ENCODE measurements at places on chromosomes 1 and 21.

DNA sequence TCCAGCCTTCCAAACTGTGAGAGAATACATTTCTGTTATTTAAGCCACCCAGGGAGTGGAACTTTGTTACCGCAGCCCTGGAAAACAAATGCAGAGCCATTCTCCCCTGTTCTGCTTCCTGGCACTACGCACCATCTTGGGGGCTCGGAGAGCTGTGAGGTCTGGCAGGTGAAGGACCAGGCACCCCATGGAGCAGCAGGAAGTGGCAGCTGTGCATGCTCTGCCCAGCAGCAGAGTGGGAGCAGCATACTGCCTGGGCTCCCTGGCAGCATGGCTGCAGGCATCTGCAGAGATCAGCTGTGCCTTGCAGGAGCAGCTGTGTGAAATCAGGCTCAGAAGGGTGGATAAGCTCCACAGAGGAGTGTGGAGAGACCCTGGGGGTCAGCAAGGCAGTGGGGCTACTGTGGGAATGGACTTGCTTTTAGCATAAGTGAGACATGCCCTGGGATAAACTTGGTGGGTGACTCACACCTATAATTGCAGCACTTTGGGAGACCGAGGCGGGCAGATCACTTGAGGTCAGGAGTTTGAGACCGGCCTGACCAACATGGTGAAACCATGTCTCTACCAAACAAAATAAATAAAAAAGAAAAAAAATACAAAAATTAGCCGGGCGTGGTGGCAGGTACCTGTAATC lies 17.7 kb upstream of the ZSCAN20 start:
- no peak for DNase-seq

GRCh38 chr1:42165511-42166210 lies 1.1 kb upstream of the GUCA2A start:
- no peak for DNase-seq

- DNase-seq, result no peak
Measured at GRCh38 chr1:234488054-234489006, 9.4 kb upstream of the TARBP1 start.

DNA sequence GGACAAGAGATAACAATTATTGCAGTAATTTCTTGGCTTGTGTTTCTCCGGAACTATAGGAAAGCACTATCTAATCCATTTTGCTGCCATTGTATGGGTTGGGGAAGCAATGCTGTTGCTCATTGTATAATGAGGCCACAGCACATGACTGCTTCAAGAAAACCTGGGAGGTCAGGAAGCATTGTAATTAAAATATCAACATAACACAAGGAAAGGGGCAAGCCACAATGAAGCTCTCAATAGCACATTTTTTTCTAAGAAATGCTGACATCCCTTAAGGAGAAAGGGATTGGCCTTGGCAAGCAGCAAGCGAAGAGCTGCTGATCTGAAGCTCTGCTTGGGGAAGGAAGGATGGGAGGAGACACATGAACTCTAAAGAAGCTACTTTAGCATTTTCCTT lies 44.0 kb downstream of the PLPP3 start:
- DNase-seq, result no peak

DNA sequence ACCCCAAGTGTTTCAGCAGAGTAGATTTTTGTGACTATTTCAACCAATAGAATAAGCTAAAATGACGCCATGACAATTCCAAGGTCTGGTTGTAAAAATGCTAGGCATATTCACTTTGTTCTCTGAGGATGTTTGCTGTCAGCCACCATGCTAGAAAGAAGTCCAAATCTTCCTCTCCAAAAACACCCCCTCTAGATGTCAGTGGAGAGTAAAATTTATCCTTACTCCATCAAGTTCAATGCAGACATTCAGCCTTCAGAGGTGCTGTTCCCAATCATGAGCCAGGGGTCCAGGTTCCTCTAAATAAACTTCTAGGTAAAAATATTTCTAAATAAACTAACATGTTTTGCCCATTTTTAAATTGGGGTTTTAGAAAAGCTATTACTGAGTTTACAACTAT lies 395.4 kb upstream of the ADAMTS5 start:
- DNase-seq, result no peak

DNA sequence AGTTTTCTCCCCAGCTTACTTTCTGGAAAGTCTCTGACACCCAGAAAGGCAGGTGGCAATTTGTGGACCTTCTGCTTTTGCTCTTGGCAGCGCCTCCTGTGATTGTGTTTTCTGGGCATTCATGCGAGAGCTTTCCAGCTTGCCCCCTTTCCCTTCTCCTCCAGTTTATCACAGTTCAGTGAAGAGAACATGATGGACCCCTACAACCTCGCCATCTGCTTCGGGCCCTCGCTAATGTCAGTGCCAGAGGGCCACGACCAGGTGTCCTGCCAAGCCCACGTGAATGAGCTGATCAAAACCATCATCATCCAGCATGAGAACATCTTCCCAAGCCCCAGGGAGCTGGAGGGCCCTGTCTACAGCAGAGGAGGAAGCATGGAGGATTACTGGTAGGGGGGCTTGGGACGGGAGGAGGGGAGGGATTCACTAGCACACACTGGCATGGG lies 24.3 kb upstream of the IKBKE start:
- DNase-seq, result no peak

All from CD4-positive, alpha-beta T cell treated with Interleukin-15 for 4 hours (primary cell).